LHCN-M2 (cell line): ENCODE measurements at places on chromosomes 5 and 9.

DNA sequence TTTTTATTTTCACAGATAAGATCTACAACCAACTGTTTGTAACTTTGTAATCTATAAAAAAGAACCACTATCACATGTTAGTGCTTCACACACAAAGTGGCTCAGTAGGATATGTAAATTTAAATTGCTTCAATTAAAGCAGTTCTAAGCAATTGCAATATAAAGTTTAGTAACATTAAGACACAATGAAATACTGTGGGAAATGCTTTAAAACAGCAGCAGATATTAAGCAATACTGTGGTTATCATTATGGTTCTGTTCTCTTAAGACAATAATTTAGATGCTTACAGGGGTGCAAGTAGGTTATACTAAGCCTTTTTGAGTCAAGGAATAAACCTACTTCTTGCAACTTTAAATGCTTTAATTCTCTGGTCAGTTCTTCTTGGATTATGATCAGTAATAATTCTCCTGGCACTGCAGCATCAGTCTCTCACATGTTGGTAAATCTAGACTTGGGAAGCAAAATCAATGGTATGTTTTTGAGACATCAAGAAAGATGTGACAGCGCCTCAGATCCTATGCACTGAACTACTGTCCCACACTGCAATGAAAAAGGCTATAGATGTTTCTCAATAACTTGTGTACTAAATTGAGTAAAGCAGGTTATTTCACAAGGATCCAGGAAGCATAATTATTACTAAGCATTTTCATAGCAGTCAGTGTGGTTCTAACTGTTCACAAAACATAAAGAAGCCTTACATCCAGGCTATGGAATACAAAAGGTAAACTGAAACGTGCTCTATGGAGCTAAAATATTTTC lies 338.7 kb upstream of the PDE4D start:
- DNase-seq = no peak

DNA sequence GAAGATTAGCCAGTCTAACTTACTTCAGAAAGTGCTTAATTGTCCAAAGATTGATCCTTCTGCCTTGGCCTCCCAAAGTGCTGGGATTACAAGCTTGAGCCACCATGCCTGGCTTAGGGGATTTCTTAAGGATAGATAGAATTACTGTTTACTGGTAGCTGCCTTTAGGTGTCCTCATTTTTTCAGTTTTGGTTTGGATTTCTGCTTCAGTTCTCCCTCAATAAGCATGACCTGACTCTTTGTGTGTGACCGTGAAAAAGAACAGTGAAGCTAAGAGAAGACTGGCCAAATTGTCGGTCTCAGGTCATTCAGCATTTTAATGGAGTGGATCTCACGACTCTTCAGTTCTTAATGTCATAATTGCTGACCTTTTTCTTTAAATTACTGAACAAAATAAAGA lies 22.9 kb upstream of the CMYA5 start:
- DNase-seq = no peak

DNA sequence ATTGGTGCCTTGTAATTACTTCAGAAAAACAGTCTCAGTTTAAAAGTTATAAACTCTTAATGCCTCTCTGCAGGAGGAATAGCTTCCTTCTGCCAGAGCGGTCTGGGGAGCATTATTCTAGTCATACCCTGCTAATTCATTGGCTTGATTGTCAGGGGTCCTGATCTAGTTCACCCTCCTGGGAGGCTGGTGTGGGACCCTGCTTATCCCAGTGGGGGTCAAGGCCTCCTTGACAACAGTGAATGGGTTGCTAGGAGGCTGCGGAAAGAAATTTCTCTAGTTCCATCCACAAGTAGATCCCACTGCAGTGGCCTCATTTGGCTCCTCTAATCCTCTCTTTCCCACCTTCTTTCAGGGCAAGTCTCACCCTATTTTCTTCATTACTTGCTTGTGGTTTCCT lies 105.7 kb downstream of the TMC1 start:
- no peak for DNase-seq

DNA sequence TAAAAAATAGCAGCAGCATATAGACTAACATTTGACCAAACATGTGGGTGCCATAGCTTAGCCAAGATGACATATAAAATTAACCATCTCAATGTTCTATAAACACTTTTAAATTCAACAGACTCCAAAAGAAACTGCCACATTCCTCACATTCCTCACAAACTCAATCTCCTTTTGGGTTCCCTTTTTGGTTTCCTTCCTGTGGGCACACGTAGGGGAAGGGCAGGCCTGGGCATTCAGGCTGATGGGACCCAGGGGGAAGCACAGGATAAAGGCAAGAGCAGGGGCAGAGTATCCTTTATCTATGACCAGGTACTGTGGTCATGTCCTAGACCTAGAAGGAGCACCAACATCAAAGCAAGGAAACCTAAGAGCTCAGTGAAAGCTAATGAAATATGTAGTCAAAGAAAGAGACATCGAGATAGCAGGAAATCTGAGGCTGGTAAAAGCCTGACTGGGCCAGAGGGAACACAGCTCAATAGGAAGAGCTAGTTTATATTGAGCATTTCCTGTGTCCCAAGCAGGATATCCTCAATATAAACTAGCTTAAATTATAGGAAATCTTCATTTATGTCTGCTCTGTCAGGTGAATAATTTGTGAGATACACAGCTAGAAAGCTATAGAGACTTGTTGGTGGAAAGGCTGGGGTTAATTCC lies 13.6 kb upstream of the ERAP1 start:
- peak; percentile 48 for DNase-seq

DNA sequence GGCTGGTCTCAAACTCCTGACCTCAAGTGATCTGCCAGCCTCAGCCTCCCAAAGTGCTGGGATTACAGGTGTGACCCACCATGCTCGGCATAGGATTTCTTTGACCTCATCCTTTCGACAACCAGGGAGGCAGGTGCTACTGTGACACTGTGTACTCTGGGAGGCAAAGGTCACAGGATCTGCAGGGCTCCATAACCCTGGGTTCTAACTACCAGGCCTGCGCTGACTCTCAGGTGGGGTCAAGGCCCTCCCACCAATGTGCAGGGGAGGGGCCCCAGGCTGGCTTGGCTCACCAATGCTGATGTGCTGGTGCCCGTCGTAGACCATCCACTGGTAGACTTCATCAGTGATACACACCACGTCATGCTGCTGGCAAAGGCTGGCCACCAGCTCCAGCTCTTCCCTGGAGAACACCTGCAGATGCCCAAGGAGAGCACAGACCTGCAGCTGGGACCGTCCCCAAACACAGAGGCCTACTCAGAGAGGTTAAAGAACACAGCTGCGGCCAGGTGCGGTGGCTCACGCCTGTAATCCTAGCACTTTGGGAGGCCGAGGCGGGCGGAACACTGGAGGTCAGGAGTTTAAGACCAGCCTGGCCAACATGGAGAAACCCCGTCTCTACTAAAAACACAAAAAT lies 7.0 kb upstream of the SPOUT1 start:
- DNase-seq = no peak

DNA sequence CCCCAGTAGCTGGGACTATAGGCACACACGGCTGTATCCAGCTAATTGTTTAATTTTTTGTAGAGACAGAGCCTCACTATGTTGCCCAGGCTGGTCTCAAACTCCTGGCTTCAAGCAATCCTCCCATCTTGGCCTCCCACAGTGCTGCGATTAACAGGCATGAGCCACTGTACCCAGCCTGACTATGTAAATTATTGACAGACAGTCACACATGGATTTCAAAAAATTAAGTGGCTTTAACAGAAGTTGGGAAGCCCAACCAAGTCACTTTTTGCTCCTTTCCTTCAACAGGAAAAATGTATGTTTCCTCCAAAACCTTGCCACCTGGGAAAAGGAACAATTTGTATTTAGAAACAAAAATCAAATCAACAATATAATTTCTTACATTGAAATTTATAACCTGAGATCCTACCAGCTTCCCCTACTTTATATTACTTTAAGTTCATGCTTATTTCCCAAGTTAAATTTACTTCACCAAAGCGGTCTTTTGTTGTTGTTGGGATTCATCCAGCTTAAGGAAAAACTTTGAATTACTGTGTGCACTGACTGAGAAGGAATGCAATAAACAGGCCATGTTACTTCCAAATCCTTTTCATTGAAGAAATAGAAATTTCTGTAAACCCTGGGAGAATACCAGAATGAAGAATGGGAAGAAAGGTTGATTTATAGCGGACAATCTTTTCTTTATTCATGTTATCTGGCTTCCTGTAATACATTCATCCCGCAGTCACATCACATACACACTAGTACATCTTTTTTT lies 8.6 kb downstream of the PCA3 start:
- peak; percentile 14 for DNase-seq

DNA sequence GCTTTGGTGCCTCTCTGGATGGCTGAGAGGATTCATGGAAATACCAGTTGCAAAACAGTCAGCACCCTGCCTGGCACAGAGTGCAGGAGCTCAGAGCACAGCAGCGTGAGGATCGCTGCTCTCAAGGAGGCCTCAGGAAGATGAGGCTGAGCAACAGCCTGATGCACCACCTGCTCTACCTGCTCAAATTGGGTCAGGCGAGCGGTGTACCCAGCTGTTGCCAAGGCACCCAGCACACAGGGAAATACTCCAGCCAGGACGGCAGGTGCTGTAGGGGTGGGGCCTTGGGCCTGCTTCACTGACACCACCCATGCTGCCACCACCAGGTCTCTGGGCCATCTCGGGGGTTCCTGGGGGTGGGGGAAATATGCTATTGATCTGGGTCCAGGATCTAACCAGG lies 4.3 kb downstream of the EEIG1 start:
- DNase-seq = no peak

DNA sequence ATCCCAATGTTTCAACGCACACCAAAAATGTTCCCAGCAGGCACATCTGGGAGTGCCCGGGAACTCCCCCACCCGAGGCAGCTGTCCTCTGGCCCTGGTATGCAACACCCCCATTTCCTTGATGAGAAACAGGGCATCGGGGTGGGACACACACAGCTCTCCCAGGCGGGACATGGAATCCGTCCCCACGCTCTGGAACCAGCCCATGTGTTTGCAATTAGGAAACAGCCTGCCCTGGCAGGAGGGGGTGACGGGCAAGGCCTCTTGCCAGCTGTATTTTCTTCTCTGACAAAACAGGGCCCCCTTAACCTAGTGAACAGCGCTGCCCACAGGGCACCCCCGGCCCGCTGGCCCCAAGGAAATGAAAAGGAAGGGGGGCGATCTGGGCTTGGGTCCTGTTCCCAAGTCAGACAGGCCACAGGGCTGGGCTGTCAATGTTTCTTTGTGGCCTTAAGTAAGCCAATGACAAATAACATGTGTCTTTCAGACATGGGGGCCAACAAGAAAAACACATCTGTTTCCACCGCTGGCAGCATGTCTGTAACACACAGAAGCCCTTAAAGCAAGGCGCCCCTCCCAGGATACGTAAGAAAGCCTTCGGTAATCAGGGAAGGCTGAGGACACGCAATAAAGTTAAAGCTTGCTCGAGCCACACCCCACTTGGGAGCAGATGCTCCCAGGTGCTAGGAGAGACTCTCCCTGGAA lies 125.3 kb downstream of the ROR2 start:
- no peak for DNase-seq

GRCh38 chr5:82374637-82375036 lies 96.5 kb upstream of the RPS23 start:
- DNase-seq = no peak

- DNase-seq = peak; percentile 65
Measured at GRCh38 chr9:135887021-135887507, 20.3 kb downstream of the CAMSAP1 start.

DNA sequence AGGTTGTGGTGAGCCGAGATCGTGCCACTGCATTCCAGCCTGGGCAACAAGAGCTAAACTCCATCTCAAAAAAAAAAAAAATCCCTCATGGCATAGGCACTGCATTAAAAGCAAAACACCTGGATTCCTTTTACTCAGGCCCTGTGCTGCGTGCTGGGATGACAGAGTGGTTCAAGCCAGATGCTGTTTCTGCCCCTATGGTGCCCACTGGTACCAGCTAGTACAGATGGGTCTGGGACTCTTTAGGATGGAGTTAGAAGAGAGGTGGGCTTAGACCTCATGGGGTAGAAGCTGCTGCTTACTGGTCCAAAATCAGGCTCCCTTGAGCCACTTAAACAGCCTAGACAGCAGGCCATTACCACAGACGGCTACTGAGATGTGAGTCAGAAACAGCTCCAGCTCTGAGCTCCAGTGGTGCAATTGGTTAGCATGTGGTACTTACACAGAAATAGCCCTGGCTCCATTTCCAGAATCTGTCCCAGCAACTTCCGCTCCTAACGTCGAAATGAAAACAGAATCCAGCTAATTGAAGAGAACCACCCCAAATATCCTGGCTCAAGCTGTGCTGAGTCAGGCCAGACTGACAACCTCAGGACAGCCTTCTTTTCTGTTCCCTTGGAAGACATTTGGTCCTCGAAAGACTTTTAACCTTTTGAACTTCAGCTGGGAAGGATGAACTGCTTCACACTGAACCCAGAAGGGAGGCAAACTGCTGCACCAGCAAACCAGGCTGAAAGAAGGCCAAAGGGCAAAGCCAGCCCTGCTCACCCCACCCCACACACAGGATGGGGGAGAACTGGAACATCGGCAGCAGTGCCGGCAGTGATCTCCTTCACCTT lies 15.5 kb downstream of the C5orf15 start:
- DNase-seq = peak; percentile 92

DNA sequence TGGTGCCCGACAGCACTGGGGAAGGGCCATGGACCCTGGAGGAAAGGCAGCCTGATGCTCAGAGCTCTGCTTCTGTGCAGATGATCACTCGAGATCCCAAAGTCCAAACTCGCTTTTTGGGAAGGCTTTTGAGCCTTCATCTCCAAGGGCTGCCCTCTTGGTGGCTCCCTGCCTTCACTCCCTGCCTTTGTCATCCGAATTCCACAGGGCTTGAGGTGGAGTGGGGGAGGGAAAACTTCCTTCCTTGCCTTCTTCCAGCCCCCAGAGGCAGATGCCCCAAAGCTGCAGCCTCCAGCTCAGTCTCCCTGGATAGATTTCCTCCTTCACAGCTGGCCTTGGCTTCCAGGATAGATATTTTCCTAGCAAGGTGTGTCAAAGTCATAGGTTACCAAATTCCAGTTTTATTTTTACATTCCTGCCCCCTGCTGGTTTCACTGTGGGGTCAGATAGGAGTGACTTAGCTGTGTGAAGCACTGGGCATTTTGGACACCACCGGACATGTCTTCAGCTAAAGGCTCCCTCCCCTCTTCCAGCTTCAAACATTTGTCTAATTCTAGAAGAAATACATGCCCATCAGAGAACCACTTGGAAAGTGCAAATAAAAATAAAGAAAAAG lies 268.2 kb downstream of the HSPA4 start:
- DNase-seq = no peak

DNA sequence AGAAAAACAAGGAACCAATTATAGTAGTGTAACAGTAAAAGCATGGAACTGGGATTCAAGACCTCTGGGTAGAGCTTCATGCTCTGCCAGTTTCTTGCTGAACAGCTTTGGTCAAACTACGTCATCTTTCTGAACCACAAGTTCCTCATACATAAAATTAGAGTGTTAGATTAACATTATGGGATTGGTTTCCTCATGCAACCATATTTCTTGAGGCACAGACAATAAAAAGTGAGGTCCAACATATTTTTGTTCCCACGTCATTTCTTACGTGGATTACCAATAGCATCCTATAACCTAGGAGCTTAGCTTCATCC lies 354.8 kb downstream of the TMEM232 start:
- no peak for DNase-seq

GRCh38 chr9:129716091-129716490 lies 36.8 kb downstream of the PTGES start:
- no peak for DNase-seq
